ENCODE measurements at places on chromosomes 1 and 21.
A peak's percentile ranks its signal among the peaks of the same experiment; 100 is the strongest.

- DNase-seq: no peak
Measured at GRCh38 chr1:225131869-225132268, 202.4 kb downstream of the DNAH14 start.

DNA sequence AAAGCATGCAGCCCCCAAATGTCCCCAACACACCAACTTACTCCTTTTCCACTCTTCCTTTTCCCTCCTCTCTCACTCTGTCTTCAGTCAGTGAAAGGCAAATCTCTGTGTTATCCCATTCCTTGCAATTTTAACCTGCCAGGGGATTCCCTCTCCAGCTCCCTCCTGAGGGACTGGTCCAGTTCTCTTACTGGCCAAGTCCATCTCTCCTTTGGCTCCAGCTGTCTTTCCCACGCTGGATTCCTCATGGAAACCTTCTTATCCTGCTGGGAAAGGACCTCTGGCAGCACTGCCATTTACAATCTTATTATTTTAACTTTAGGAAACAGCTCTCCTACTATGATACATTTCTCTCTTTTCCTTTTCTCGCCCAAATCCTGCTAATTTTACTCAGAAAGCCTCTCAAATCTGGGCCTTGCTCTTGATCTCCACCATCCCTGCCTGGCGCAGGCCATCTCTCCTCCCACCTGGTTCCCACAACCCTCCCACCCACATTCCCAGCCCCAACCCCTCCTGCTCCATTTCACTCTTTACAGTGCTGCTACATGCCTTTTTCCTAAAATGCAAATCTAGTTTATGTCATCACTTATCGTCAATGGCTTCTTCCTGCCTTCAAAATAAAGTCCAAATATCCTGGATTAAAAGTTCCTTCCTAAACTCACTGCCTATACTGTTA is 72.7 kb upstream of the CNN3 start:
- no peak for DNase-seq

DNA sequence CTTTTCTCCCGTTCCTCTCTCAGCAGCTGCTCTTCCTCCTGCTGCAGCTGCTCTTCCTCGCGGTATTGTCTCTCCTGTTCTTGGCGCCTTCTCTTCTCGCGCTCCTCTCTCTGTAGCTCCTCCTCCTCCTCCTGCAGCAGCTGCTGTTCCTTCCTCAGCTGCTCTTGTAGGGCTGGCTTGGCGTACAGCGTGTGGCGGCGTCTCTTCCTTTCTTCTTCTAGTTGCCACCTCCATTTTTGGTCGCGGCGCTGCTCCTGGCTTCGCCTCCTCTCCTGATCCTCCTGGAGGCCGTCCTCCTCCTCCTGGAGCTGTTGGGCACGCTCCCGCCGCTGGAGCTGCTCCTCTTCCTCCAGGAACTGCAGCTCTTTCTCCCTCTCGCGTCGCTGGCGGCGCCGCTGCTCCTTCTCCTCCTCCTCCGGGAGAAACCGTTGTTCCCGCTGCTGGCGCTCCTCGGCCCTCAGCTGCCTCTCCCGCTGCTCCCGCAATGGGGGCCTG is 4.8 kb downstream of the TCHH start:
- DNase-seq: peak; percentile 31

DNA sequence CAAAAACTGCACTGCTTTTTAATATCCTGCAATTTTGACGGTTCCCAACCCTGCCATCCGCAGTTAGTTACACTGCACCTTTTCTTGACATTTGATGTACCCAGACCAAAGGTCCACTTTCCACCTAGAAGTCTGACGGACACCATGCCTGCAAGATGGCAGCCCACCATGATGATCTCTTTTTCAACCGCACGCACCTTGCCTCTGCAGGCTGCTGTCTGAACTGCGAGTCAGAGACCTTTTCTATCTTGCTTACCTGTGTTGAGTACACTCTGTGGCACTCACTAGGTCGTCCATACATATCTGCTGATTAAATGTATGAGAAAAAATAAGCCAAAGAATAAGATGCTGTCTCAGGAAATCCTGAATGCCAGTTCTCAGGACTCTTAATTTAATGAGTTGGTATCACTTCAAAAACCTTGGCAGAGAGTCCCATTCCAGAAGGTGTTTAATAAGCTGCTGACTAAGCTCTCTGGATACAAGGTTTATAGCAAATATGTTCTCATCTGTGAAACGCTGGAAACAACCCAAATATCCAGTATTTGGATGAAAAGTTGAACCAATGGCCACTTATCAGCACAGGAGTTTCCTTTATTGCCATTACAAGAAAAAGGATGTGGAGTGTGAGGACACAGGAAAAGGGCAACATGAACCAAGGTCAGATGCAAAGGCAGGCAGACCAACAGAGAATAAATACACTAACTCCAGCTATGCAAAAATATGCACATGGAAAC is 37.9 kb downstream of the GNG12 start:
- DNase-seq: no peak
